Heart right ventricle (tissue), 16 donors: ENCODE measurements at places on chromosomes 2 and 18. TPM values are rescaled to one million over a fixed set of nuclear protein-coding genes. Genes with fewer than 3 reads are reported as not detected.

Gene LINC00305
- not detected for total RNA-seq

Gene SLC11A1
- 0.64 TPM for total RNA-seq

Gene MOCOS
- total RNA-seq: 0.25 TPM

Gene VSNL1
- 15.5 TPM for total RNA-seq

Gene PDE11A
- total RNA-seq: 6.4 TPM

Gene ADGRF3
- not detected for total RNA-seq

Gene LONRF2
- total RNA-seq: 29.9 TPM

Gene RTTN
- 7.7 TPM for total RNA-seq

Gene IL1F10
- total RNA-seq: not detected

Gene STK25
- 66.1 TPM for total RNA-seq

DNA sequence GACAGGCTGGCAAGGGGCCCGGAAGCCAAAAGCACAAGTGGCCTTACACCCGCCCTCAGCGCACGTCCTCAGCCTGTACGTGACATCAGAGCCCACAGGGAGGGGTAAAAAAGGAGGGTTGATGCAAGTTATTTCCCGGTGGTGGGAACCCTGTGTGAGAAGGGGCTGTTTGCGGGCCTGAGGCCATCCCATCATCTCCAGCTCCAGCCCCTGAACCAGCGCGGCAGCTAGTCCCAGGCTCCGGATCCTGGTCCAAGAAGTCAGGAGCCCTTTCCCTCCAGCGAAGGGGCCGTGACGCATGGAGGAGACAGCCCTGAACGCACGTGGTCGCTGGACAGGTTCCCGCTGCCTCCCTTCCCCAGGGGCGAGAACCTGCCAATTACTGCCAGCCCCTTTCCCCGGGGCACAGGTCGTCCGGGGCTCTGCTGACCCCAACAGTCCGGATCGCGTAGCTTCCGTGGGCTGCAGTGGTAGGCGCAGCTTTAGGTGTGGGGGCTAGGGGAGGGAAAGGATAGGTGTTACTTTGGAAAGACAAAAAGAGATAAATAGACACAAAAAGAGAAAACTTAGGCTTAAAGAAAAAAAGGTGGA lies 1.3 kb upstream of the LRP2 start:
- peak overlapping the region; percentile 60 for H3K4me3 ChIP-seq
- peaks cover 38% of the 10 kb centered on the region for H3K4me1 ChIP-seq
- DNase-seq: peak; percentile 6
- H3K36me3 ChIP-seq: no peaks in the 10 kb centered on the region
- peaks cover 63% of the 10 kb centered on the region for H3K27me3 ChIP-seq

- no peak for DNase-seq
- no peaks in the 10 kb centered on the region for H3K4me1 ChIP-seq
- H3K36me3 ChIP-seq: no peaks in the 10 kb centered on the region
- no peak overlapping the region for H3K4me3 ChIP-seq
Observed at GRCh38 chr2:235896061-235896460, 272.1 kb downstream of the GBX2 start.

DNA sequence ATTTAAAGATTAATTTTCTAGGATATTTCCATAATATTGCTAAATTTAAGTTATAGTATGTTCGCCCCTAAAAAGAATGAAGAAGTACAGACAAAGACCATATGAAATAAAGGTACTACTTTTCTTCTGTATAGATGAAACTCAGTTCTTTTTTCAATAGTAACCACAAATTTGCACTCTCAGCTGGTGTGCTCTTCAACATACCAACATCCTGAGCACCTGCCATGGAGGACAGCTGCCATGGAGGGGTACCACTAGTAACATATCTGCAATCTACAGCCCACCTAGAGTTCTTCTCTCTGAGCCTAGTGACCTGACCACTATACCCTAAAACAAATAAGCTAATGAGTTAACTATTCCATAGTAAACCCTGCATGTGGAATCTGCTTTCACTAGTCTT lies 36.8 kb upstream of the ERCC3 start:
- no peaks in the 10 kb centered on the region for H3K36me3 ChIP-seq
- no peak overlapping the region for H3K4me3 ChIP-seq
- H3K27ac ChIP-seq: no peak overlapping the region
- DNase-seq: no peak

GRCh38 chr2:28217042-28217740 lies 175.5 kb upstream of the FOSL2 start:
- no peak overlapping the region for H3K27ac ChIP-seq
- no peaks in the 10 kb centered on the region for H3K27me3 ChIP-seq
- peaks cover 14% of the 10 kb centered on the region for H3K4me1 ChIP-seq
- H3K4me3 ChIP-seq: no peak overlapping the region
- no peak for DNase-seq

DNA sequence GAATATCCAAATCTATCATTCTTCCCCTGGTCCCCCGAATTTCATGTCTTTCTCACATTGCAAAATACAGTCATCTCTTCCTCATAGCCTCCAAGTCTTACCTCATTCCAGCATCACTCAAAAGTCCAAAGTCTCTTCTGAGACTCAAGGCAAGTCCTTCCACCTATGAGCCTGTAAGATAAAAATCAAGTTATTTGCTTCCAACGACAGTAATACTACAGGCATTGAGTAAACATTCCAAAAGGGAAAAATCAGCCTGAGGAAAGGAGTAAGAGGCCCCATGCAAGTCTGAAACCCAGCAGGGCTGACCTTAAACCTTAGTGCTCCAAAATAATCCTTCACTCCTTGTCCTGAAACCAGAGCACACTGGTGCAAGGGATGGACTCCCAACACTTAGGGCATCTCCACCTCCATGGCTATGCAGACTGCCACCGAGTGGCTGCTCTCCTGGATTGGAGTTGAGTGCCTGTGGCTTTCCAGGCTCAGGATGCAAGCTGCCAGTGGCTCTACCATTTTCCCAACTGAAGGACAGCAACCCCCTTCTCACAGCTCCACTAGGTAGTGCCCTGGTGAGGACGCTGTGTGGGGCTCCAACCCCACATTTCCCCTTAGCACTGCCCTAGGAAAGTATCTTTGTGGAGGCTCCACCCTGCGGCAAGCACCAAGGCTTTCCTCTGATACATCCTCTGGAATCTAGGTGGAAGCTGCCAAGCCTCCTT lies 16.3 kb downstream of the DTNA start:
- DNase-seq: no peak
- no peaks in the 10 kb centered on the region for H3K27me3 ChIP-seq
- no peaks in the 10 kb centered on the region for H3K36me3 ChIP-seq
- no peak overlapping the region for H3K27ac ChIP-seq

DNA sequence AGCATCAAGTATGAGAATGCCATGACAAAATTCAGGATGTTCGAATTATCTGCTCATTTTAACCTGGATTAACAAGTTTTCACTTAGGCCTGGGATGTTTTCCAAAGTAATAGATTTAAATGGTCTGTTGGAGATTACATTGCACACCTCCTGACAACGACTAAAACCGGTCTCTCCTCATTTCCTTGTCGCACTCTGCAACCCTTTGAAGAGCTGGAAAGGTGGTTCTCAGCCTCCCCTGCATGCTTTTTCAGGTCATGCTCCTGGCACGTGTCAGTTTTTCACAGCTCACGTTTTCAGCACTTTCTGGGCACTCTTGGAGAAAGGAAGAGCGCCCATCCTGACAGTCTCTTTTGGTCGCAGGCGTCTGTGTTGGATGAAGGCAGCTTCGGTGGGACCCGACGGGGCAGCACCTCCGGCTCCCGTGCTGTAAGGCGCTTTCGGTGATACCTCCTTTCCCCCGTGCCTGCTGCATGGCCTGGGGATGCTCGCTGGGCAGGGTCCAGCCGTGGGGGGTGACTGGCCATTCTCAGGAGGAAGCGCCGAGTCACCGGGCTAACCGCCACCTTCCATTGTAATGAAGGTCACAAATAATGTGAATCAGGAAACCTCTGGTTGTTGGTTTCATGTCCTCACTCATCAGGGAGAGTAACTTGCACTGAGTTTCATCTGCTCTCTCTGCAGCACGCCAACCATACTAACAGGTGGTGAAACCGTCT lies 63.5 kb upstream of the RBM44 start:
- DNase-seq: no peak
- no peaks in the 10 kb centered on the region for H3K27me3 ChIP-seq
- H3K27ac ChIP-seq: peak overlapping the region; percentile 9
- no peaks in the 10 kb centered on the region for H3K36me3 ChIP-seq
- H3K4me3 ChIP-seq: no peak overlapping the region
- H3K4me1 ChIP-seq: peaks cover 100% of the 10 kb centered on the region

DNA sequence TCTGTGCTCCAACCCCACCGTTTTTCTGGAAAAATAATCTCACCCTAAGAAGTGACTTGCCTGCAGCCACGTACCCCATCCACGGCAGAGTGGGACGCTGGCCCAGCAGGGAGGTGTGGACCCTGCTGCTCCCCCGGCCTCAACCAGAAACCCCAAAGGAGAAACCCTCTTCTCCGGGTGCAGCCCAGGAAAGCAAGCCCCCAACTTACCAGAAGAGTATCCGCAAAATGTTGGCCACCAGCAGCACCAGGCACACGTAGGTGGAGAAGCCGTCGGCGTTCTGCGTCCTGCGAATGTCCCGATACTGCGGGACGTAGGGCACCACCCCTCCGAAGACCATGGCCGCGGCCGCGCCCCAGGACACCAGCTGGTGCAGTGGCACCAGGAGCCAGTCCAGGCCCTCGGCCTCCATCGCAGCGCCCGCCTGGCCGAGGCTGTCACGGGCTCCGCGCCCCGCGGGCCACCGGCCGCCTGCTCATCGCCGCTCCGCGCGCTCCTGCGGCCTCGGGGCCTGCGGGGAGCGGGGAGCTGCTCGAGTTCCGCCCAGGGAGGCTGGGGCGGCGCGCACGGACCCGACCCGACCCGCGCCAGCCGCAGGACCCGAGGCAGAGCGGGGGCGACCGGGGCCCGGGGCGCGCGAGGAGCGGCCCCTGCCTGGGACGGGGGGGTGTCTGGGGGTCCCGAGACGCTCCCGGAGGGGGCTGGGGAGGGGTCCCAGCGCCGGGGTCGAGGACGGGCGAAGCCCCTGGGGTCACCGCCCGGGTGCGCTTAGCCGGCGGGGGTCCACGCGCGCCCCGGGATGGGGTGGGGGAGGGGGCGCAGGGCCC lies 725 bp downstream of the SLC66A2 start:
- peaks cover 33% of the 10 kb centered on the region for H3K36me3 ChIP-seq
- peak overlapping the region; percentile 84 for H3K27ac ChIP-seq
- no peaks in the 10 kb centered on the region for H3K27me3 ChIP-seq
- H3K4me3 ChIP-seq: peak overlapping the region; percentile 86
- DNase-seq: peak; percentile 50

GRCh38 chr2:237717366-237718276 lies 81.0 kb upstream of the RBM44 start:
- peak overlapping the region; percentile 0 for H3K27ac ChIP-seq
- no peak for DNase-seq
- no peaks in the 10 kb centered on the region for H3K36me3 ChIP-seq

- DNase-seq: no peak
- no peak overlapping the region for H3K27ac ChIP-seq
- no peaks in the 10 kb centered on the region for H3K4me1 ChIP-seq
Observed at GRCh38 chr2:19488009-19488691, 129.7 kb upstream of the OSR1 start.

DNA sequence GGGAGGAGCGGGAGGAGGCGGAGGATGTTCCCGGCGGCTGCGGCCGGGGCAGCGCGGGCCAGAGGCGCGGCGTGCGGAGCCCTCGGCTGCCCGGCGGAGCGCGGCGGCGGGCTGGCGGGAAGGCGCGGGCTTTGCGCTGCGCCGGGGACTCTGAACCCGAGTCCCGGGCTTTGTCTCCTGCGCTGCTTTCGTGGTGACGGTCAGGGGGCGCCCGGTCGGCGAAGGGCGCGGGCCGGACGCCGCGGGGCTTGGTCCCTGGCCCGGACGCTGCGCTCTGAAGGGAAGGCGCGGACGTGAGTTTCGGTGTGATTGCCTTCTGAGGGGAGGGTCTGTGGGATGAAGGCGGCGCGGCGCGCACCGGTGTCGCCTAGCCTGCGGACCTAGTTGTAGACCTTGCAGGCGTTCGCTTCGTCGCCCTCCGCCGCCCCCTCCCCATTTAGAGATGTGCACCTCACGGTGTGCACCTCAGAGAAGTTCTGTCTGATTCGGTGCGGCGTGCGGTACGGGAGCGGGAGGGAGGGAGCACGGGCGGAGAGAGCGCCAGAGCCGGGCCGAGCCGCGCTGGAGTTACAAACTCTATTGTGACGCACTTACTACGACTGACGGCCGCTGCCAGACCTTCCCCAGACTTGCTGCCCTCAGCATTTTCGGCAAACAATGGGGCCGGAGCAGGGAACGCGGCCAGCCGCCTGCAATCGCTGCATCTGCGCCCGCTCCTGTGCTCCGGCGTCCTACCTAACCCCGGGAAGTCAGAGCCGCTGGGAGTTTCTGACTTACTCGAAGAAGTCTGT lies 2.1 kb downstream of the BCL2L11 start:
- peaks cover 17% of the 10 kb centered on the region for H3K27me3 ChIP-seq
- H3K4me1 ChIP-seq: peaks cover 29% of the 10 kb centered on the region
- no peaks in the 10 kb centered on the region for H3K36me3 ChIP-seq
- H3K27ac ChIP-seq: peak overlapping the region; percentile 48
- peak overlapping the region; percentile 76 for H3K4me3 ChIP-seq

DNA sequence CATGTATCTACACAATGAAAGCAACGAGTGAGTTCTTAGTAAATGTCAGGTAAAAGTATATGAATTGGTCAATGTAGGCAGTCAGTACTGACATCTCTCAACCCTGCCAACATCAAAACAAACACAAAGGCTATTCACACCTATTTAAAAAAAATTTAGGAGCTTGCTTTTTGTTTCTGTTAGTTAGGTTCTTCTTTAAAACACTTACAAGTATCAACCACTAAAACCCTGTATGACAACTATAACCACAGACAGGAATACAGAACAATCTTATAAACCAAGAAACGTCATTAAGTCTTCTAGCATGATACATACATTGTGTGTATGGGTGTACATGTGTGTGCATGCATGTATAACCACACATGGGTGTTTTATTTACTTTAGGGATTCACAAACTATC lies 131.0 kb downstream of the TCF4 start:
- H3K27ac ChIP-seq: no peak overlapping the region
- no peaks in the 10 kb centered on the region for H3K27me3 ChIP-seq
- H3K4me3 ChIP-seq: no peak overlapping the region
- no peaks in the 10 kb centered on the region for H3K36me3 ChIP-seq
- H3K4me1 ChIP-seq: peaks cover 12% of the 10 kb centered on the region
- no peak for DNase-seq

DNA sequence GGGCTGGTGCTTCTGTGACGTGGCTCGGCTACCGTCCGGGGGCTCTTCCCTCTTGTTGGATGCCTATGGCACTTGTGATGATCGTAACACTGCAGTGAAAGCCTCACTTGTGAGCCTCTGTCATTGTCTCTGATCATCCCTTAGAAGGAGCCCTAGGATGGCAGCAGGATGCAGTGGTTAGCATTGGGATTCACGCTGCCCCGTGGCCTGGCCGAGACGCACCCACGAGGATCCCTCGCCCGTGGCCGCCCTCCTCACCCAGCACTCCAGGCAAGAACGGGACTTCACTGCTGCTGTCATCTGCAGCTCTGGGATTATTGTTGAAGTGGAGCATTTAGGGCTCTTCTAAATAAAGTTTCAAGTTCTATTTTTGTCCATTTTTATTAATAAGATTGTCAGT lies 46.8 kb upstream of the CTDP1 start:
- no peak overlapping the region for H3K27ac ChIP-seq
- H3K27me3 ChIP-seq: peaks cover 14% of the 10 kb centered on the region
- no peak overlapping the region for H3K4me3 ChIP-seq
- no peaks in the 10 kb centered on the region for H3K4me1 ChIP-seq
